ENCODE measurements at places on chromosomes 6 and 20. TPM values are rescaled to one million over a fixed set of nuclear protein-coding genes. Genes with fewer than 3 reads are reported as not detected.

LTB gene
- total RNA-seq = 767 TPM

FAM209B gene
- total RNA-seq = 1.5 TPM

PRKN gene
- 0.14 TPM for total RNA-seq

ELOVL2 gene
- not detected for total RNA-seq

CITED2 gene
- total RNA-seq = 51.5 TPM

STMN3 gene
- 27.3 TPM for total RNA-seq

LCA5 gene
- total RNA-seq = 0.07 TPM

SPATS1 gene
- total RNA-seq = not detected

ATP9A gene
- total RNA-seq = 0.59 TPM

CLIC5 gene
- 2.6 TPM for total RNA-seq

ATAT1 gene
- 9.0 TPM for total RNA-seq

MEP1A gene
- total RNA-seq = not detected

Measured in T-helper 2 cell treated with Interferon-gamma antibody and Interleukin-4, amounts not matched to agents 100 ng/mL and 5 ng/mL, for 36 hours (primary cell).